ENCODE measurements at places on chromosomes 12 and 14.

- no peak for DNase-seq
These were observed 39.4 kb upstream of the ATXN2 start for GRCh38 chr12:111638556-111638955.

DNA sequence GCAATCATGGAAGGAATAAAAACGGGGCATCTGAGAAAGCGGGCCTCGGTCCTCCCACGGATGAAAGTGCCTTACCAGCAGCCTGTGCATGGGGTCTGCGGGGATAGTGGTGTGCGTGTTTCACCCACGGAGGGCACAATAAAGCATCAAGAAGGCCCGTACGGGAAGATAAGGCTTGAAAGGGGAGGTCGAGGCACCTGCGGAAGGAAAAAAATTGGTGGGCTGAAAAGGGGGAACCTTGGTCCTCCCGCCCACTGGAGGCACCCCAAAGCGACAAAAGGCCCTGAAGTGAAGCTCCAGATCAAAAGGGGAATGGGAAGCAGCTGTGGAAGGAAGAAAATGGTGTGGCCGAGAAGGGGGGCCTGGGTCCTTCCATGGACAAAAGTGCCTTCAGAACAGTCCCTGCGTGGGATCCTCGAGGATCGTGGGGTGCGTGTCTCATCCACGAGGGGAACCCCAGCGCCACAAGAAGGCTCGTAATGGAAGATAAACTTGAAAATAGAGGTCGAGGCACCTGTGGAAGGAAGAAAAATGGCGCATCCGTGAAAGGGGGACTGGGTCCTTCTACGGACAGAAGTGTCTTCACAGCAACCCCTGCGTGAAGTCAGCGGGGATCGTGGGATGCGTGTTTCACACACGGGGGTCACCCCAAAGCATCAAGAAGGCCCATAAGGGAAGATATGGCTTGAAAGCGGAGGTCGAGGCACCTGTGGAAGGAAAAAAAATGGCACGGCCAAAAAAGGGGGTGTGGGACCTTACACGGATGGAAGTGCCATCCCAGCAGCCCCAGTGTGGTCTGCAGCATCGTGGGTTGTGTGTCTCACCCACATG lies 276.9 kb downstream of the ALG10 start:
- DNase-seq, result no peak

GRCh38 chr12:1966561-1967226 lies 37.6 kb downstream of the DCP1B start:
- DNase-seq, result no peak

GRCh38 chr14:38056270-38056669 lies 151.4 kb upstream of the SSTR1 start:
- DNase-seq, result no peak

DNA sequence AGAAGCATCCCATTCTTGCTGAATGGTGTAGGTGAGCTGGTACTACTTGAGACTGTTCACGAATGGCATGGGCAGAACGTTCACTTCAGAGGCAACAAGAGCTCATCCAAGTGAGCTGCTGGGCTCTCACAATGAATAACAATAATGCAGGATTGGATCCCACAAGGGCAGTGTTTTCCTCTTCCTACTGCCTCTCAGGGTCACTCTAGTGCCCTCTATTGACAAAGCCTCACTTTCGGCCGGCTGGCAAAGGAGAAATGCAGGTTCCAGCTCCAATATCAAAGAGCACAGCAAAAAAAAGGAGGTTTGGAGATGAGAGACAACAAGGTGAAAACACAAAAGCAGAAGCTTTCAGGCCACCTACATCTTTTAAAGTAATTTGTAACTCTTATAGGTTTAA lies 74.6 kb upstream of the MYF6 start:
- no peak for DNase-seq

GRCh38 chr12:112798048-112798760 lies 6.7 kb downstream of the RPH3A start:
- no peak for DNase-seq

Data from HL-60 (cell line).